Suppressor macrophage treated with lipopolysaccharide for 1 hour (primary cell): ENCODE measurements at places on chromosomes 7 and 10.

- no peak for DNase-seq
These were observed 208.0 kb downstream of the GALNT17 start for GRCh38 chr7:71339924-71340323.

- no peak for DNase-seq
These were observed 142.4 kb downstream of the DIP2C start for GRCh38 chr10:546971-547590.

DNA sequence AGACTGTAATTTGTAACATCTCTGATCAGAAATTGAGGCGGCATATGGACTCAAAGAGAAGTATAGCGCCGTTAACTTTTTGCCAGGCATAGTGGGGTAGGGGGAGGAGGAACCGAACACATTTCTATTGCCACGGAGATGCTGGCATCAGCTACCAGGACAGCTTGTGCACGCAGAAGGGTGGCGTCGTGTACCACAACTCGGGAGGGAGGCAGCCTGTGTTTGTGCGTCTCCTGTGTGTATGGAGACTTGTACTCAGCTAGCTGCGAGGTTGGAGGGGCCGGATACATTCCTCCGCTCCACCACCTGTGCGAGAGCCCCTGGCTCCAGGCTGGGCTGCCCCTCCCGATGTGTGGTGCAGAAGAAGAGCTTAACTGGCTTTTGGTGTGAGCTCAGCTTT lies 634.8 kb downstream of the TYW1 start:
- DNase-seq: no peak

DNA sequence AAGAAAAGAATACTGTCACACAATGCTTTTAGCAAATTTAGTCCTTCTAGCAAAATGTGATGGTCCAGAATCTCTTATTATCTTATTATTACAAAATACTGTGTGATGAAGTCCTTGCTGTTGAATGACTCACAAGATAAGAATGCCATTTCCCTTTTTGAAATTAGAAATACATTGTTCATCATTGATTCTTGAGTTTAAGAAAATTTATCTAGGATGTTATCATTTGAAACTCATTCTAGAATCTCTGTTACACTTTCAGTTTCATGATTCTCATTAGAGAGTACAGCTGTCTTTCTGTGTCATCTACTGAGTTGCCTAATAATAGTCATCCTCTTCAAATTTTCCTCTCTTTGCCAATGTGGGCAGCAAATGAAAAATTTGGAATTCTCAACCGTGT lies 9.6 kb downstream of the ZKSCAN5 start:
- DNase-seq: peak; percentile 21

GRCh38 chr10:112960151-112960681 lies 10.2 kb downstream of the TCF7L2 start:
- DNase-seq: no peak

- peak; percentile 16 for DNase-seq
These were observed 60.7 kb upstream of the FOXK1 start for GRCh38 chr7:4621396-4621795.

- DNase-seq: no peak
These were observed 30.5 kb downstream of the EBF3 start for GRCh38 chr10:129933456-129934092.

DNA sequence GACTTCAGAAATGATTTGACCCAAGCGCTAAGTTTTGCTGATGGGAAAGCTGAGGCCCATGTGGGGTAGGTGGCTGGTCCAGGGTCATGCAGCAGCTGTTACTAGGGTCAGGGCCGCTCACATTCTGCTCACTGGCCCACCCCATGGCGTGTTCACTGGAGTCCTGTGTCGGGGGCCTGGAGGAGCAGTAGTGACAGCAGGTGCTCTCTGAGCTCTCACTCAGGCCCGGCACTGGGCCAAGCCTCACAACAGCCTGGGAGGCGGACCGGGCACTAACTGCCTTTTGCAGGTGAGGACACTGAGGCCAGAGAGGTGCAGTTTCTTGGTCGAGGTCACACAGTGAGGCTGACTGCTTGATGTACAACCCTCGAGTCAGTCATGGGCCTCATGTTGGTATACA lies 82.7 kb downstream of the GLRX3 start:
- no peak for DNase-seq

DNA sequence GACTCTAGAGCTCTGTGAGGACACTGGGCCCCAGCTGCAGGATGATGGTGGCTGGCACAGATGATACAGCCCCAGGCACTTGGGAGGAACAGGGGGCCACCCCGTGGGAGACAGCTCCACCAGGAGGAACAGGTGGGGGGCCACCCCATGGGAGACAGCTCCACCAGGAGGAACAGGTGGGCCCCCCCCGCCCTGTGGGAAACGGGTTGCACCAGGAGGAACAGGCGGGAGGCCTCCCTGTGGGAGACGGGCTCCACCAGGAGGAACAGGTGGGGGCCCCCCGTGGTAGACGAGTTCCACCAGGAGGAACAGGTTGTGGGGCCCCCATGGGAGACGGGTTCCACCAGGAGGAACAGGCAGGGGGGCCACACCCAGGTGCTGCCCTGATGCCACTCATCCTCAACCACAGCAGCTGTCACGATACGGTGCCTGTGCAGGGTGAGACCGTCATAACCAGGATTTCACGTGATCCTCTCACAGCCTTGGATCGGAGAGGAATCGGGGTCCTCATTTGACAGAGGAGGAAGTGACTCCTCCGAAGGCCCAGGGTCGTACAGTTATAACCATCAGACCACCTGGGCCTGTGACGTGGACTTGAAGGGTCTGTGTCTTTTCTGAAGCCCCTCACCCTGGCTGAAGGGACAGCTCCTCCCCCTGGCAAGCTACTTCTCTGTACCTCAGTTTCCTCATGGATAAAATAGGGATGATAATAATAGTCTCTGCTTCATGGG lies 49.2 kb upstream of the NANOS1 start:
- no peak for DNase-seq

- no peak for DNase-seq
These were observed 290.5 kb downstream of the USP6NL start for GRCh38 chr10:11320809-11321520.

DNA sequence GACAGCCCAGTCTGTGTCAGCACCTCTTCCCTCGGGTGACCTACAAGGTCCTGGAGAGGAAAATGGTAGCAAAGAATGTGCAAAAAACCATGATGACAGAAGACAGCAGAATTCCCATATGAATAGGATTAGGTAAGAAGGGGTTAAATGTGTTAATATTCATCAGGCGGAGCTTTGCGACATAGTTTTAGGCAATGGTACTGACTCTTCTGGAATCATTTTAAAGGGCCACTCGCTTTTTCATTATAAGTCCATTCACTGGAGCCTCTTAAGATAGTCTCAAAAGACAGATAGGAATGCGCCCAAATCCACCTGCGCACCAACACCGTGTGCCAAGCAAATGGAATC lies 38.2 kb downstream of the DLG5 start:
- no peak for DNase-seq

DNA sequence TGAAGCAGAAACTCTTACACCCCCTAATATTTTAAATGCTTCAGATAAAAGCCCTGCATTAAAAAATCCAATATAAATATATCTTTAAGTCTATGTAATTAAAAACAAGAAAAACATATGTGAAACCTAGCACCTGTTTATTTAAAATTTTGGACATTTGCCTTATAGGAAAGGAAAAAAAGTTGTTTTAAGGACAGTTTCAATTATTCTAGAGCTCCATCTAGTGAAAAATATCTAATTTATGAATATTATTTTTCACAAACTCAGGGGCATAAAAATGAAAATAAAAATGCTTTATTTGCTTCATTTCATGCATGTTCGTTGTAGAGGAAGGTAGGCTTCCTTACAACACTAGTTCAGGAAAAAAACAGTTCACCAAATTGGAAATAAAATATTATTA lies 26.1 kb downstream of the ENKUR start:
- peak; percentile 39 for DNase-seq

GRCh38 chr10:99331207-99331803 lies 2.1 kb downstream of the CNNM1 start:
- no peak for DNase-seq

GRCh38 chr10:117535298-117536071 lies 7.1 kb upstream of the EMX2 start:
- peak; percentile 68 for DNase-seq

- no peak for DNase-seq
These were observed 928.3 kb downstream of the CNTNAP2 start for GRCh38 chr7:147044941-147045340.

DNA sequence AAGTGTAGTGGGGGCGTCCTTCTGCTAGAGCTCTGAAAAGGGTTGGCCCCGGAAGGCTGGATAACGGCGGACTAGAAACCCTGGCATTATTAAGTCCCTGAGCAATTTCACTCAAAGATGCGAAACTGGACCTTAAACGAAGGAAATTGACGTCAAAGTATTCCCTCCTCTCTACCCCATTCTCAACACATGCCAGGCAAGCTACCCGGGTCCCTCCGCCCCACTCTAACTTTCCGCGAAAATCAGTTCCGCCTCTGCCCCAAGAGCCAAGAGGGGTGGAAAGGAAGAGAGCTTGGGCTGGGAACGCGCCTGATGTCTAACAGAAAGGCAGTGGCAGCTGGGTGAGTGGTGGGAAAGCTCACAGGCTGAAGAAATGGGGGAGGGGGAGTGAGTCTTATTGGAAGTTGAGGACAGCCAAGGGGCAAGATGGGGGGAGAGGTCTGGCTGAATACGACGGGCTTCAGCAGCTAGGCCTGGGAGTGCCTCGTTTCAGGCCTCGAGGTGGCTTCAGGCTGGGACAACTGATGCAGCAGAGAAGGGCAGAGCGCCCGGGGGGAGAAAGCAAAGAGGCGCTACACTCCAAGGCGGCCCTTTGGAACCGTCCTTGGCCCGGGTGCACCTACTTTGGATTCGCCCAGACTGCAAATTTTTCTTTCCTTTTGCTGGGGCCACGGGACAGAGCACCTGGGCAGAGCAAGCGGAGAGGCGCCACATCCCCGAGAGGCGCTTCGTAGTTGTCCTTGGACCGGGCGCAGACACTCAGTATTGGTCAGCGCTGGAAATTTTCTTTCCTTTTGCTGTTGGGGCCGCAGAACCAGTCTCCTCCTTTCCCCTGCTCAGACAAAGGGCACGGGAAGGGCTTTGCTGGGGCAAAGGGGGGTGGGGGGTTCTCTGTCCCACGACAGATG lies 2.0 kb upstream of the FEZF1 start:
- DNase-seq: no peak

GRCh38 chr10:30491204-30491915 lies 57.4 kb downstream of the MAP3K8 start:
- DNase-seq: peak; percentile 88

- DNase-seq: no peak
These were observed 57.2 kb downstream of the C7orf25 start for GRCh38 chr7:42854571-42855118.

DNA sequence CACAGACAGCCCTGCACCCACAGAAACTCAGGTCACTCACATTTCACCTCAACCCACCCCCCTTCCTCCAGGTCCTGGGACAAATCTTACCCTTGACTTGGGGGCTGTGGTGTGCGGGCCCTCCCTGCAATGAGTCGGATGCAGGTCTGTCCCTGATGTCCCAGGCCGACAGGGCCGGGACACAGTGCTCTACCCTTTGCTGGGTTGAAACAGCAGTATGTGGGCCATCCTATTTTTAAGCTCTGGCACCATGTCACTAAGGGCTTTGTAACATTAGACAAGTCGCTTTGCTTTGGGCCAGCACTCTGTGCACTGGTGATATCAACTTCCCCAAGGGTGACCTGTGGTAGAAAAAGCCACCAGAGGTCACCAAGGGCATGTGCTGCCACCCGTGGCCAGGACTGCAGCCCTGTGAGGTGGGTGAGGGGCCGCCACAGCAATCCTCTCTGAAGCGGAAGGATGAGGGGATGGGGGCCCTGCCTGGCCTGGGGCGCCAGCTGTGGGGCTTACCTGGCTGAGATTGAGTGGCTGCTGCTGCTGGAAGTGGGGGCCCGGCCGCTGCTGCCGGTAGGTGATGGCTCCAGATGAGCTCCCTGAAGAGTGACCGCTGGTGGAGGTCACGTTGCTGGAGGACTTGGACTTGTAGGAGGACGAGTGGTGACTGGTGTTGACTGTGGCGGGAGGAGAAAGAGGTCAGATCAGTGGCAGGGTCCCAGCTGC lies 51.3 kb downstream of the CLEC2L start:
- DNase-seq: no peak

GRCh38 chr10:121772884-121773283 lies 154.9 kb downstream of the ATE1 start:
- DNase-seq: no peak

- no peak for DNase-seq
These were observed 125.9 kb downstream of the GLCCI1 start for GRCh38 chr7:8094164-8095140.

- DNase-seq: no peak
These were observed 101.6 kb downstream of the SKIDA1 start for GRCh38 chr10:21423850-21424249.

DNA sequence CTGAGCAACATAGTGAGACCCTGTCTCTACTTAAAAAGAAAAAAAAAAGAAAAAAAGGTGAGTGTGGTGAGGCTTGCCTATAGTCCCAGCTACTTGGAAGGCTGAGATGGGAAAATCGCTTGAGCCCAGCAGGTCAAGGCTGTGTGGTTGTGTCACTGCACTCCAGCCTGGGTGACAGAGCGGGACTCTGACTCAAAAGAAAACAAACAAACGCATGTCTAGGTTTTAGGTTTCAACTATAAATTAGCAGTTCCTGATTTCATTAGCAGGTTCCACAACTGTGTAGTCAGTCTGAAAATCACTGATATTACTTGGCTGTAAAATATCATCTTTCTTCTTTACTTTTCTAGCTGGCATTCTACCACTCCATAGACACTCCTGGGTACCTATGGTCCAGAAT lies 155.7 kb upstream of the HGF start:
- no peak for DNase-seq

- peak; percentile 76 for DNase-seq
These were observed 96.6 kb downstream of the MKLN1 start for GRCh38 chr7:131424219-131424822.

- DNase-seq: peak; percentile 52
These were observed 39.8 kb upstream of the ARL4A start for GRCh38 chr7:12647364-12648219.

- DNase-seq: no peak
These were observed 367.8 kb upstream of the GALNT17 start for GRCh38 chr7:70763961-70764691.

- no peak for DNase-seq
These were observed 520.3 kb upstream of the LRRTM3 start for GRCh38 chr10:66405566-66405965.
